ENCODE measurements at places on chromosomes 1 and 21.
A peak's percentile ranks its signal among the peaks of the same experiment; 100 is the strongest.

DNA sequence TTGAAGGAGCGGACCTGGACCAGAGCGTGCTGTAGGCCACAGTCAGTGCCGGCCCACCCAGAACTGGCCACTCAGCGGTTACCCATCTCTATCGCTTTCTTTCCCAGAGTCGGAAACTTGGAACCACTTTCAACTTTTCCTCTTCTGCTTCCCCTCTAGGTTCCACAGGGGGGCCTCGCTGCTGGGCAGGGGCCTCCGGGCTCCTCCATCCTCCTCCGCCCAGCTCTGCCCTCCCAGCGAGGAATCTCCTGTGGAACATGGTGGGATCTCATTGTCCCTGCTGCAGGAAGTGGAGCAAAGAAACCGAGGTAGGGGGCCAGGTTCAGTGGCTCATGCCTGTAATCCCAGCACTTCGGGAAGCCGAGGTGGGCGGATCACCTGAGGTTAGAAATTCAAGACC lies 139.2 kb downstream of the ETS2 start:
- no peak for DNase-seq

- no peak for DNase-seq
Measured at GRCh38 chr1:23502951-23503350, 19.0 kb upstream of the ASAP3 start.

GRCh38 chr1:72009173-72010093 lies 272.9 kb downstream of the NEGR1 start:
- no peak for DNase-seq

DNA sequence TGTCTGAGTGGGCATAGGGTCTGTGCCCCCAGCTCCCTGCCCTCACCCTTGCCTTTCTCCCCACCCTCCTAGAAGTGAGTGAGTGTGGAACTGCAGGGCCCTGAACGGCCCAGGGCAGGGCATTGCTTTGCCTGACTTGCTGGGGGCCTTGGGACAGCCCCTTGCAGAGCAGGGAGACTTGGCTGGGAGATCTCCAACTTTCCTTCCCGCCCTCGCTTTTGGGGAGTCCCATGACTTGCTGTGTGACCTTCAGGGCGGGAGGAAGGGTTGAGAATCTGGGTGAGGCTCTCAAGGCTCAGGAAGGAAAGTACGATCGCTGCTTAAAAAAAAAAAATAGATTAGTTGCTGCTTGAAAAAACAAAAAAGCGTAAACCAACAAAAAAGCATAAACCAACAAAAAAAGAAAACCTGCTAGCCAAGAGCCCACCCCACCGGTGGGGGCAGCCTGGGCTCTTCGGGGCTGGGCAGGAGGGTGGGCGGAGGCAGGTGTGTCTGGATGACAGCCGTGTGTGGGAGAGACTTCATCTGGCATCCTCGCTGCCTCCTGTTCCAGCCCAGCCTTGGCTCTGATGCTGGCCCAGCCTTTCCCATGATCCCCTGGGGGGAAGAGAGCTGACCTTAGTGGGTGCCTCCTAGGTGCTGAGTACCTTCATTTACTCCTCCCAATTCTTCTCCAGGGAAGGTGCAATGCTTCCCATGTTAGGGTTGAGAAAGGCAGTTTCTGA lies 6.5 kb downstream of the NBL1 start:
- DNase-seq, result no peak

- no peak for DNase-seq
Measured at GRCh38 chr1:171934664-171935063, 93.4 kb downstream of the DNM3 start.

DNA sequence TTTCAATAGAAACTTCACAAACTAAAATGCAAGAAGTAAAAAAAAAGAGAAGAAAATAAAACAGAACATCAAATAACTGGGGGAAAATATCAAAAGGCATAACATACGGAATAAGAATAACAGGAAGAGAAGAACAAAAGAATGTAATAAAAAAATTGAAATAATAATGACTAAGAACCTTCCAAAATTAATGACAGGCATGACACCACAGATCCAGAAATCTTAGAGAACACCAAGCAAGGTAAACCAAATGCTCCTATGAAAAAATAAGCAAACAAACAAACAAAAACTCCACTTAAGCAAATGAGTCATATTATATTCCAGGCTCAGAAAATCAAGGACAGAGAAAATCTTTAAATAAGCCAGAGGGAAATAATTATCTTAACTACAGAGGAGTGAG lies 8.7 kb downstream of the OR10J1 start:
- DNase-seq, result no peak

- DNase-seq, result no peak
Measured at GRCh38 chr1:200931776-200932175, 37.1 kb downstream of the INAVA start.

DNA sequence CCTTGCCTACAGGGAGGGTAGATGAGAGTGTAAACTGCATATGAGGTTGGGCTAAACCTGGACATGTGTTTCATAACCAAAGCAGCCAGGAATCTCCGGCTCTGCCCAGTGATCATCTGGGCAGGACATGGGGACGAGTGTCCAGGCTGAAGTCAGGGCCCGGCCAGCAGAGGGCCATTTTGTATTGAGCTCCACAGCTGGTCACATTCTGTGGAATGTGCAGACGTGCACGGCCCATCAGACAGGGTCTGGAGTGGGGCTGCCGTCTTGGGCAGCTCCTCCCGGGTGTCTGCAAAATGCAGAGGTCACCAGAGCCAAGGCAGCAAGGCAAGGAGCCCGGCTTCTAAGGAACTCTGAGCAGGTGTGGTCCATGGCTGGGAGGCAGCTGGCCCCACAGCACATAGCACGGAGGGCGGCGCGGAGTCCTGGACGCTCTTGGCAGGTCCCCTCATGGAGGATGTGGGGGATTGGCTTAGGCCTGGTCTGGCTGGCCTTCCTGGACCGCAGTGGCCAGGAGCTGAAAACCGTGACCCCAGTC lies 6.2 kb downstream of the LRRC3 start:
- DNase-seq, result no peak

GRCh38 chr1:154713005-154713404 lies 105.0 kb upstream of the ADAR start:
- no peak for DNase-seq

DNA sequence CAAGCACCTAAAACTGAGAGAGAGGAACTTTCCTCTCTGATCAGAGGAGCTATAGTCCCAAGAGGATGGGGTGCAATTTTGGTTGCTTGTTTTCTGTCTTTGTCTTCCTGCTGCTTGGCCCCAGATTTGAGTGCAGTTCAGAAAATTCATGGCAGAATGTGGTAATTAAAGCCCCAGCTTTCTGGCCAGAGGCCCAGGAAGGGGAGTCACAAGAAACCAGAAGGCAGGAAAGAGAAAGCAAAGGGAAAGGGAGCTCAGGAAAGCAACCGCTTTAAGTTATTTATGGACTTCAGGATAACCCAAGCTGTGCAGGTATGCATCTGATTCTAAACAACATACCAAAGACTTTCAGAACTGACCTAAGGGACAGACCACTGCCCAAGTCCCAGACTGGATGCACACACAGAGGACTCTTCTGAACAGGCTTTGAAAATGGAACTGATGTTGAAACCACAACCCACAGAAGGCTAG lies 88.8 kb downstream of the ST3GAL3 start:
- DNase-seq, result peak; percentile 41

DNA sequence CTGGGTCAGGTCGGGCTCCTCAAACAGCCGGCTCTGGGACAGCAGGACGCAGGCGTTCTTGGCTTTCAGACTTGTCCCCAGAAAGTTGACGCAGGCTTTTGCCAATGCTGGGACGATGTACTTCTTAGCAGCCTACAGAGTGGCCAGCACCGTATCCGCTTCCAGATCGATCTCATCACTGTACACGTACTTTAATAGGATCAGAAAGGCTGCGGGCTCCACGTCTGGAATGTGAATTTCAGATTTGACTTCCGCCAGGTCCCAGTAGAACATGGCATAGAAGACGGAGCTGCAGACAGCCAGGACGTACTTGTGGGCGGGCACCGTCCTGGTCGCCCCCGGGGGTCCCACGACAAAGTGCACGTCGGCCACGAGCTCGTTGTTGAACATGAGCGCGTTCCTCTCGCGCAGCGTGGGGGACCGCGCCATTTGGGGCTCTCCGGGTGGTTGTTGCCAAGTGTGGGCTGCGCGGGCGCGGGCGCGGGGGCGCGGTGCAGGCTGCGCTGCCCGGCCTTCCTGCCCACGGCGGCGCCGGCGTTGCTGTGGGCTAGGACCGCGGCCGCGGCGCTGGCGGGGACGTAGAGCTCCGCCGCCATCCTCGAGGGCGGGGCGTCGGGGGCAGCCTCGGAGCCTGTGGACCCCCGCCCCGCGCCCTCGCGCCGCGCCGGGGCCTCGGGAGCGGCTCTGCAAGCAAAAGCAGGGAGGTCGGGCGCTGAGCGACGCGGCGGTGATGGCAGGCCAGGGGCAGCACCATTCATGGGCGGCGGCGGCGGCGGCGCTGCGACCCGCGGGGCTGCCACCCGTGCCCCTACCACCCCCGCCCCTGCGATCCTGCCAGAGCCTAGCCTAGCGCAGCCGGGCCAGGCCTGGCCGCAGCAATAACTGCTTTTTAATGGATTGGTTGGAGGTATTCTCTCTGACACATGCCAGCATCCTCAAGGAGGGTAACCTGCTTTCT lies 10.6 kb downstream of the CNR2 start:
- DNase-seq, result no peak

- DNase-seq, result no peak
Measured at GRCh38 chr1:24643363-24644099, 429 bp downstream of the SRRM1 start.

DNA sequence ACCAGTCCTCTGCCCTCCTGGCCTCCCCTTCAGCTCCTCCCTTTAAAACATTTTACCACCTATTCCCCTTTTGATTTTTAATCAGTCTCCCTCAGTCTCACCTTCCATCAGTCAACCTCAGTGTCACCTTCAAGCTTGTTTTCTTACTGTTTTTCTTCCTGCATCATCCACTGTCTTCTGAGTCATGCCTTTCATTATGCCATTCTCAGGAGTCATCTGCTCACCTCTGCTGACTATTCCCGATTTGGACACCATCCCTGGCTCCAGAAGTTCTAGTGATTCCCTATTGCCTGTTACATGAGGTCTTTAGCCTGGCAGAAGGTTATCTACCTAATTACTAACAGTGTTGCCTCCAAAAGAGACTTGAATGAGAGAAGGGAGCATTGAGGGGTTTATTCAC lies 23.9 kb downstream of the NFASC start:
- DNase-seq, result no peak

- no peak for DNase-seq
Measured at GRCh38 chr1:7145947-7146346, 360.7 kb downstream of the CAMTA1 start.

GRCh38 chr1:158087320-158087927 lies 93.3 kb upstream of the CD1D start:
- DNase-seq, result peak; percentile 41
